ENCODE measurements at places on chromosomes 6 and 20. TPM values are rescaled to one million over a fixed set of nuclear protein-coding genes. Genes with fewer than 3 reads are reported as not detected.

DNA sequence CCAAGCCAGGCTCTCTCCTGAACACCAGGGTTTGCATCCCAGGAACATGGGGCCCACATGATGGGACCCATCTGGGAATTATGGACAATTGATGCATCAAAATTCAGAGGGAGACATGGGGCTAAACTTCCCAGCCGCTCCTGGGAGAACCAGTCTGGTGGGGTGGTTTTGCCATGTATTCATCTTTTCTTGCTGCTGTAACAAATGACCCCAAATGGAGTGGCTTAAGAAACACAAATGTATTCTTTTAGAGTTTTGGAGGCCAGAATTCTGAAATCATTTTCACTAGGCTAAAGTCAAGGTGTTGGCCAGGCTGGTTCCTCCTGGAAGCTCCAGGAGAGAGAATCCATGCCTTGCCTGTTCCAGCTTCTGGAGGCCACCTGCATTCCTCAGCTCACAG, 6.5 kb downstream of the SLC13A3 start:
- peak; percentile 40 for DNase-seq

DNA sequence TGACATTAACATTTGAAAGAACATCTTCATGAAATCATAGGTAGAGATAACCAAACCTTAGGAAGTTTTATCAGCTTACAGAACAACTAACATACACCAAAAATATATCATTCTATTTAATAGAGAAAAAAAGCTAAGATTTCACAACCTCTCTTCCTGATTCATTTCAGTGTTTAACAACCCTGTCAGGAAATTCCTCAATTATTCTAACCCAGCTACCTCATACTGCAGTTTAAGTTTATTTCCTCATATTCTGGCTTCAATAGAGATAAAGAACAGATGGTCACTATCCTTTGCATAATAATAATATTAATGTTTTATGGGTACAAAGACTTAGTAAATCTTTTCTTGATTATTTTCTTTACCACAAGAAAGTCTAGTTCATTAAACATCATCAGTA, 112.9 kb upstream of the HSF2 start:
- no peak for DNase-seq

- no peak for DNase-seq
These were observed 14.3 kb downstream of the ACSS1 start for GRCh38 chr20:25043499-25044260.

DNA sequence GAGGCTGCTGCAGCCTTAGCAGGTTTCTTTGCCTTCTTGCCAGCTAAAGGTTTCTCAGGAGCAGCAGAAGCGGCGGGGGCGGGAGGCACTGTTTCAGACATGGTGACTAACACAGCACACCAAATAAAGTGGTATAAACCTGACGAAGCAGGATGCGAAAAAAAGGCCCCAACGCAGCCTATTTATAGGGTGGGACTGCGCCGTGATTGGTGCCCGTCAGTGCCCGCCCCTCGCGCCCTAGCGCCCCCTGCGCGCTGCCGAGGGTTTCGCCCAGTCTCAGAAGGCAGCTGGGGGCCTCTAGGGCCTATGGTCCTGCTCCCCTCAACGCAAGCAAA, 55.0 kb downstream of the TRIM38 start:
- no peak for DNase-seq

DNA sequence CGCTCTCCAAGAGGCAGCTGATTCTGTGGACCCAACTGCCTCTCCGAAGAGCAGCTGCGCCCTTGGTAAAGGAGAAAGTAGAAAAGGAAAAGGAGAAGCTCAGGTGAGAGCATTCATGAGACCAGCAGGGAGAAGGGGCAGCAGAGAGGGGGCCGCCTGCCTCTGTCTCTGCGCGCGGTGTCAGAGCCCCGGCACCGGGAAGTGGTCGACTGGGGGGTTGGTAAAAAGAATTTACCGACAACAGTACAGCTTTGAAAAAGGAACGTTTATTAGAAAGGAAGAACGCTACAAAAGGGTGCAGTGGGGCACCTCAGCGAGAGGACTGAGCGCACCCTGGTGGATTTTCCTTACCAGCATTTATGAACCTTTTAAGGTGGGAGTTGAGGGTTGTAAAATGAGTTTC, 61.9 kb downstream of the GPR6 start:
- peak; percentile 75 for DNase-seq

DNA sequence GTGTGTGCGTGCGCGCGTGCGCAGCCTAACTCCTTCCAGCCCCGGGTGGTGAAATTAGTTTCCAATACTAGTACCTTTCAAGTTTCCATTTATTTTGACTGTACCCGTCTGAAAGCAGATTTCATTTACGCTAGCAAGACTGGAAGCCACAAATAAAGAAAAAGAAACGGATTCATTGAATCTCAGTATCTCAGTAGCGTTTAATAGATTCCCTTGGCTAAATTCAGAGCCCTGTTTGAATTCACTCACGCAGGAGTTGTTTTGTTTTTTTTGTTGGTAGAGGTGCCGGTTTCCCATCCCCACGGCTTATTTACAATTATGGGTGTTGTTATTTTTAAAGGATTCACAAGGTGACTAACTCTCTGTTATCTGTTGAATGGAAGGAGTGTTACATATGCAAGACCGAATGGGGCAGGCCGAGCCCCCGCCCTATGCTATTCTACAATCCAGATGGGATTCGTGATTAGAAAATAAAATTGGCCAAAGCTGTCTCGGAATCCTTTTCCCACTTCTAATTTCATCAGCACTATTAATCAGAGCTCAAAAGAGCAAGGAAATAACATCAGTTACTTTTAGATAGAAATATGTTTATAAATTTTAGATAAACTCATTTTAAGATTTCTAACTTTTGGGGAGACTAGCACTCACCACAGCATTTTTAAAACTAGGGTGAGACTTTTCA, 2.3 kb upstream of the INSM1 start:
- DNase-seq: no peak

GRCh38 chr6:56842686-56843475, 112.0 kb upstream of the BEND6 start:
- peak; percentile 89 for DNase-seq

DNA sequence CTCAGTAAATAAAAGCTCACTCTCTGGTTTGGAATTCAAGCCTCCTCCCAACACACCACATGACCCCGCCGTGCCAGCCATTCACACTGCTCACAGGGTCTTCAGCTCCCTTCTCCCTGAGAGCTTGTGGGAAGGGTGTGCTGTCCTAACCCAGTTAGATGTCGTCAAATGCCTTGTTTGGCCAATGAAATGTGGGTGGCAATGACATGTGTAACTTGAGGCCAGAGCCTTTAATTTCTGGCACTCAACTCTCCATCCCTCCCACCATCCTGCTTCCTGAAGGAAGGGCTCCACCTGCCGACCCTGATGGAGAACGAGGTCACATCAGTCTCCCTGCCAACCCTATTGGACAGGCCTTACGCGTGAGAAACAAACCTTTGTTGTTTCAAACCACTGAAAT, 224.5 kb upstream of the AGPAT4 start:
- no peak for DNase-seq

GRCh38 chr6:21442874-21443273, 150.7 kb upstream of the SOX4 start:
- no peak for DNase-seq

DNA sequence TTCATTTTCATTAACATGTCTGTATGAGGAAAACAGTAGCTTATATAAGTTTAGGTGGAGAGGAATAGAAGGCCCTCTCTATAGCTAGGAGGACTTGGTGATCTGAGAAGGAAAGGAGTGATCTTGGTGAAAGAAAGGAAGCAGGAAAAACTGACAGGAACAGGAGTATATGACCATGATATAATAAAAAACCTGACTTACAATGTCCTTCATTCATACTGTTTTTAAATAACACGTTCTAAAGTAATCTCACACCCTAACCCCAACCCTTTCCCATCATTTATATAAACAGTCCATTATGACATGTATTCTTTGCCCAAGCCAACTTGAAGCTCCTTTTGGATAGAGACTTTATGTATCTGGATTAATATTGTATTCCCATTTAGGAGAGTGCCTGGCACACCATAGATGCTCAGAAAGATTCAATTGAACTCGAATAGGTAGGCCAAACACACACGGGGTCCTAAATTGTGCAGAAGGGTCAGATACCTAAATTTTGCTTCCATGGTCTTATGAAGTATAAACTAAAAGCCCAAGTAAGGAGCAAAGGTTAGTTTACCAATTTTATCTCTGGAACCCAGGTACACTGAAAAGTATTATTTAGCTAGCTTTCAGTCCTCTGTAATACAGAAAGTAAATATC, 75.9 kb downstream of the OR2B2 start:
- no peak for DNase-seq

GRCh38 chr6:45026003-45026516, 302.1 kb upstream of the RUNX2 start:
- DNase-seq: no peak

GRCh38 chr6:7637533-7637932, 47.5 kb downstream of the SNRNP48 start:
- DNase-seq: no peak

- DNase-seq: no peak
These were observed 1.2 kb downstream of the CTCFL start for GRCh38 chr20:57523782-57524181.

- no peak for DNase-seq
These were observed 74.2 kb downstream of the TAF4 start for GRCh38 chr20:61991476-61991875.

- no peak for DNase-seq
These were observed 16.1 kb upstream of the LAMP5 start for GRCh38 chr20:9498322-9498721.

CAP2 gene
- 71.8 TPM for total RNA-seq

ANGPT4 gene
- total RNA-seq: not detected

DEF6 gene
- total RNA-seq: 0.52 TPM

SIRPB2 gene
- not detected for total RNA-seq

BAK1 gene
- total RNA-seq: 20.5 TPM

HLA-DPB1 gene
- total RNA-seq: 4.7 TPM

DEFB124 gene
- not detected for total RNA-seq

CDYL gene
- total RNA-seq: 39.8 TPM
